IPS DF 6.9 (cell line): ENCODE measurements at places on chromosomes 5 and 9.

DNA sequence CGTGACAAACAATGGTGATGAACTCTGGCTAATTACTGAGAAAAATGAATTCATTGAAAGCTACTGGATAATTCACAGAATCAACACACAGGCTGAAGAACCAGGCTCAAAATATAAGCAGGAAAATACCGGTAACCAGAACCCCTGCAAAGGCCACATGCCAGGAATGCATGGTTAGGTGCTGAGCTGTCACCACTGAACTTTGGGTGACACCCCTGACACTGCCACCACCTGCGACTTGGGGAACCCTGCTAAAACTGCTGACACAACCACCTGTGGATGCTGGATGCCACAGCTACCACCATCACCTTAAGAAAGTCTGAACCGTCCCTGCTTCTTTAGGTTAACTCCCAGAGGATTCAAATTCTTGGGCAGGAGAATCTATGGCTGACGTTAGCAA is 72.0 kb upstream of the NR4A3 start:
- no peak for DNase-seq
- no peak overlapping the region for H3K27ac ChIP-seq
- no peaks in the 10 kb centered on the region for H3K36me3 ChIP-seq

DNA sequence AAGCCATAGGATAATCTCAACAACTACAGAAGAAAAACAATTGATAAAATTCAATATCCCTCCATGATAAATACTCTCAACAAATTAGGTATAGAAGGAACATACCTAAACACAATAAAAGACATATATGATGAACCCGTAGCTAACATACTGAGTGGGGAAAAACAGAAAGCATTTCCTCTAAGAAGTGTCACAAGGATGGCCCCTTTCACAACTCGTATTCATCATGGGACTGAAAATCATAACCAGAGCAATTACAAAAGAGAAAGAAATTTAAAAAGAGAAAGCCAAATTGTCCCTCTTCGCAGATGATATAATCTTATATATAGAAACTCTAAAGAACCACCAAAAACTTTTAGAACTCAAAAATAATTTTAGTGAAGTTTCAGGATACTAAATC is 146.3 kb upstream of the RGMB start:
- no peak overlapping the region for H3K4me3 ChIP-seq
- no peaks in the 10 kb centered on the region for H3K36me3 ChIP-seq
- DNase-seq: no peak

- no peak overlapping the region for H3K4me3 ChIP-seq
- H3K27me3 ChIP-seq: peaks cover 16% of the 10 kb centered on the region; the same call in 1 of the 2 replicates
- H3K27ac ChIP-seq: no peak overlapping the region
- peaks cover 2% of the 10 kb centered on the region for H3K4me1 ChIP-seq
- no peak for DNase-seq
Observed at GRCh38 chr9:113652355-113653152, 189.0 kb downstream of the RGS3 start.

DNA sequence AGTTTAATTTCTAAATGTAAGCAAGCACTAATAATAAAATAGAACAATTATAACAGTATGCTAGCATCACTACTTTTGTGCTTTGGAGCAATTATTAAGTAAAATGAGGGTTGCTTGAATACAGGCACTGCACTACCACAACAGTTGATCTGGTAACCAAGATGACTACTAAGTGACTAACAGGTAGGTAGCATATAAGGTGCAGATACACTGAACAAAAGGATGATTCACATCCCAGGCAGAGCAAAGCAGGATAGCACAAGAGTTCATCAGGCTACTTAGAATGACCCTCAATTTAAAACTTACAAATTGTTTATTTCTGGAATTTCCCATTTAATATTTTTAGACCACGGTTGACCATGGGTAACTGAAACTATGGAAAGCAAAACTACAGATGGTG is 48.0 kb upstream of the RGS7BP start:
- H3K27me3 ChIP-seq: no peaks in the 10 kb centered on the region
- no peak for DNase-seq
- no peaks in the 10 kb centered on the region for H3K4me1 ChIP-seq
- no peak overlapping the region for H3K4me3 ChIP-seq

- DNase-seq: peak; percentile 18
- H3K4me1 ChIP-seq: no peaks in the 10 kb centered on the region
- no peak overlapping the region for H3K4me3 ChIP-seq
- no peak overlapping the region for H3K27ac ChIP-seq
- H3K36me3 ChIP-seq: no peaks in the 10 kb centered on the region
Observed at GRCh38 chr5:6837519-6838110, 124.4 kb downstream of the TENT4A start.

GRCh38 chr5:89878140-89879132 is 531.1 kb downstream of the CETN3 start:
- H3K27ac ChIP-seq: no peak overlapping the region
- no peak for DNase-seq
- H3K27me3 ChIP-seq: no peaks in the 10 kb centered on the region
- H3K4me1 ChIP-seq: no peaks in the 10 kb centered on the region

DNA sequence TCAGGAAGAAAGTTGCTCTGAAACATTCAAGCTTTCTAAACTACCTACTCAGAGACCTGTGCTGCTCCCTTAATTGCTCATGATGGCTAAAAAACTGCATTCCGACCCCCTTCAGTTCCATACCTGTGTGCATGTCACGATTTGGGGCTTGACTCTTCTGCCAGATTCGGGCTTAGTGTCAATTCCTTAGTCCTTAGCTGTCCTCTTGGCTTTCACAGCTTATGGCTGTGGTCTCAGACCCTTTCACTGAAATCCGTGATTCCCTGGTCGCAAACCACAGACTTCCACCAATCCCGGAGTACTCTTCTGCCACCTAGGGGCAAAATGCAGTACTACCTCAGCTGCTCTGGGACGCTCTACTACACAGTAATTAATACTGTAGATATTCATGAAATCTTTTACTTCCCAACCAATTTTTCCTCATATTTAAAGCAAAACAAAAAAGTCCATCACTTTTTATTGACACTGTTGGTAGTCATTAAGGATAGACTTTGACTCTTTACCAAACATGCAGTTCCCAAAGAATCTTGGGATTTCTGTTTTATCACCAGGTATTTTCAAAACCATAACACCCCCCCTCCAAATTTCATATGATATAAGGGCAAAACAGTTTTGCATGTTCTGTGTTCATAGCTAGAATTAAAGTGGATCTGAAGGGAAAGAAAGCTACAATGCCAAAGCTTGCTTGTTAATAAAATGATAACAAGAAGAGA is 617.4 kb downstream of the SLCO4C1 start:
- peaks cover 2% of the 10 kb centered on the region; the same call in 1 of the 2 replicates for H3K4me1 ChIP-seq
- peak; percentile 64 for DNase-seq
- no peaks in the 10 kb centered on the region for H3K36me3 ChIP-seq
- no peaks in the 10 kb centered on the region for H3K27me3 ChIP-seq
- H3K4me3 ChIP-seq: no peak overlapping the region
